ENCODE measurements at places on chromosomes 12 and 14.

DNA sequence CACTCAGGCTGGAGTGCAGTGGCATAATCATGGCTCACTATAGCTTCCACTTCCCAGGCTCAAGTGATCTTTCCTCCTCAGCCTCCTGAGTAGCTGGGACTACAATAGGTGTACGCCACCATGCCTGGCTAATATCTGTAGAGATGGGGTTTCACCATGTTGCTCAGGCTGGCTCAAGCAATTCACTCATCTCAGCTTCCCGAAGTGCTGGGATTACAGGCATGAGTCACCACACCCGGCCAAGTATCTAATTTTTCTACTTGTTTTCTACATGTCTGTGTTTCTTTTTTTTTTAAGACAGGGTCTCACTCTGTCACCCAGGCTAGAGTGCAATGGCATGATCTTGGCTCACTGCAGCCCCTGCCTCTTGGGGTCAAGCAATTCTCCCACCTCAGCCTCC lies 119.7 kb upstream of the MED13L start:
- no peak for DNase-seq

DNA sequence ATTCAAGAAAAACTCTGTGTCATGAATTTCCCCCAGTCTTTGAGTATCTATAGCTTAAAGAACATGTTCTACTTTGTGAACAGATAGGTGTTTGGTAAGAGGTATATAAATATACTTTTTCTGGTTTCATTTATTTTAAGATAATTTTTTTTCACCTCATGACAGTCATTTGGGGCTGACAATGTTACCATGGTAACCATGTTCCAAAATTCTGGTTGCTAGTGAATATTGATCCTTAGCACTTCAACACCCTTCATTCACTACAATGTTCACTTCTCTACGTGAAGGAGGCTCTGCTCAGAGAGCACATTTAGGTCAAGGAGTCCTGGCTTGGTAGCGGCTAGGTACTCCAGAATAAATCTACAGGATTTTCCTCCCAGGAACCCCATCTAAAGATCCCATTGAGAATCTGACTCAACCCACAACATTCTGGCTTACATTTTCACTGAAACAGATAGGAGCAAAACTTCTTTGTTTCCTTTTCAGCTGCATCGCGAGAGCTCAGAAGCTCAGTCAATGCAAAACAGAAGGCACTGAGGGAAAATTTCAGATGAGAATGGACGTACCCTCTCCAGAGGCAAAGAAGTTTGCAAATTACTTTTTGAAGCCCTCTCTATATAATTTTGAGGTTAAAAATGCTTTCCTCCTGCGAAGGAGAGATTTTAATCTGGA lies 93.6 kb downstream of the ARF6 start:
- no peak for DNase-seq

DNA sequence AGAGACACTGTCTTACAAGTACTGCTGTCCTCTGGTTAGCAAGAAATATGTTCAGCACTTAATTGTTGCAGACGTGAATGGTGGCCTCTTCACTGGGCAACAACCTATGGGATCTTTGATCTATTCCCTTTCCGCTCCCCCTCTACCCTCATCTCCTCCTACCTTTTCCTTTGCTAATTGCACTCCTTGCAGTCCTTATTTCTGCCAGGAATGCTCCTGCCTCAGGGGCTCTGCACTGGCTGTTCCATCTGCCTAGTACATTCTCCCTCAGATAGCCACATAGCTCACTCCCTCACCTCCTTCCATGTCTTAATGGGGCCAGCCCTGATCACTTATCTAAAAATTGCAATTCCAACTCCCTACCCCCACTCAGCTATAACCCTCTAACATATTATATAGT lies 4.5 kb upstream of the NFYB start:
- DNase-seq: no peak

GRCh38 chr12:91163116-91163515 lies 19.5 kb downstream of the DCN start:
- DNase-seq: no peak

GRCh38 chr12:61291647-61292046 lies 968.6 kb upstream of the USP15 start:
- no peak for DNase-seq

GRCh38 chr14:95011445-95012006 lies 145.8 kb downstream of the DICER1 start:
- no peak for DNase-seq

- peak; percentile 38 for DNase-seq
Observed at GRCh38 chr12:113245695-113246477, 24.6 kb downstream of the TPCN1 start.

GRCh38 chr12:18926188-18926587 lies 188.3 kb downstream of the CAPZA3 start:
- no peak for DNase-seq

- no peak for DNase-seq
Observed at GRCh38 chr14:50040895-50041465, 75.4 kb downstream of the VCPKMT start.

DNA sequence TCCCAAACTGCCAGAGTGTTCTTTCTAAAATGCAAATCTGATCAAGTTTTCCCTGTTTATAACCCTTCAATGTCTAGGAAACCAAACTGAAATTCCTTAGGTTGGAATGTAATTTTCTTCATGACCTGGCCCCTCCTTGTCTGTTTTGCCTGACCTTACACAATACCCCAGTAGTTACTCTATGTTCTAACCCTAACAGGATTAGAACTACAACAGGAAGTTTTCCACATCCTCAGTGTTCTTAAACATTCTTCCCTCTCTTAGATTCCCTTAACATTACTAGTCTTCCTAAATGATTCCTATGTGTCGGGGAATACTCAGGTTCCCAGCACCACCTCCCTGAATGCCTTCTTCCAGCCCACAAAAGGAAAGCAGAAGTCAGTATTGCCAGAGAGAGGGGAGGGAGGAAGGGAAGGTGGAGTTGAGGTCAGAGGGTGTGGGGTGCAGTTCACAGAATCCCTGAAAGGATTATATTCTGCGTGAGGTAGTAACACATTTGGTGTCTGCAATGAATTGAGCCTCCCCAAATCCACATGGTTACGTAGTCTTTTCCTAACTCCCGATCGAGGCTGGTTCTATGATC lies 72.6 kb downstream of the BBS10 start:
- no peak for DNase-seq

GRCh38 chr12:22712083-22712482 lies 87.1 kb downstream of the ETNK1 start:
- no peak for DNase-seq

All from GF-D8 (cell line).